Activated T-cell treated with anti-CD3 and anti-CD28 coated beads for 48 hours (primary cell): ENCODE measurements at places on chromosomes 6 and 20.

DNA sequence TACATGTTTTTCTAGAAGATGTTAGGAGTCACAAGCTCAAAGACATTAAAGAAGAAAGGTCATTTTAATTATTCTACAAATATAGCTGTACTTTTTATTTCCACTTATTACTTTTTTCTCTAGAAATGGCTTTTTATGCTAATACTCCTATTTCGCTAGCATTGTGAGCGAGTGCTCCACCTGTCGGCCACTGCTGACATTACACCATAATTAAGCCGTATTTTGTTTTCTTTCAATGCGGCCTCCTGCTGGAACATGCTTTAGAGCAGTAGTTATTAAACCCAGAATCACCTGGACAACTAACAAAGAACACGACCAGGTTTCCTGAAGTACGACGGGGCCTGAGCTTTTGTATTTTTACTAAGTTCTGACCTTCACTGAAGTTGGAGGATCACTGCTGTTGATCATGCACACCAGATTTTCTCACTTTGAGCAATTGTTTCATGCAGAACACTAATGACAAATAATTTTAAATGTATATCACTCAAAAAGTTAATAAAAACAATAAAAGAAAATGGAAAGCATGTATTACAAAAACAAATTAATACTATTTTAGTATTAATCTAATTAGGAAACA lies 74.1 kb upstream of the PAK5 start:
- peak; percentile 22 for DNase-seq

DNA sequence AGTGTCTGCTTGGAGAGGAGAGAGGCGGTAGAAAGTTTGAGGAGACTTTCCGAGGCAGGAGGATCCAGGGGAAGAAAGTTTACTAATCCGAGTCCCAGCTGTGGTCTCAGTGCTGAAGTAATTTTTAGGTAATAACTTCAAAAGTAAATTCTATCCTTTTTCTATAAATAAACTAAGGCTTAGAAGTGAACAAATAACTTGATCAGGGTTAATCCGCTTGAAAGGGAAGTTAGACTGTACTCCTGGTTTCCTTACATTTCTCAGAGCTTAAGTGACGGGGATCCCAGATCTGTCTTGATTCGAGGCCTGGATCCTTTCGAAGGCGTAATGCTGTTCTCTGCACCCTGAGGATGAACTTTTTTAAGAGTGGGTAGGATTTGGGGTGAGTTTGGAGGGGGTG lies 2.6 kb downstream of the STK35 start:
- DNase-seq: no peak

GRCh38 chr6:42746463-42747391 lies 824 bp upstream of the TBCC start:
- peak; percentile 82 for DNase-seq

DNA sequence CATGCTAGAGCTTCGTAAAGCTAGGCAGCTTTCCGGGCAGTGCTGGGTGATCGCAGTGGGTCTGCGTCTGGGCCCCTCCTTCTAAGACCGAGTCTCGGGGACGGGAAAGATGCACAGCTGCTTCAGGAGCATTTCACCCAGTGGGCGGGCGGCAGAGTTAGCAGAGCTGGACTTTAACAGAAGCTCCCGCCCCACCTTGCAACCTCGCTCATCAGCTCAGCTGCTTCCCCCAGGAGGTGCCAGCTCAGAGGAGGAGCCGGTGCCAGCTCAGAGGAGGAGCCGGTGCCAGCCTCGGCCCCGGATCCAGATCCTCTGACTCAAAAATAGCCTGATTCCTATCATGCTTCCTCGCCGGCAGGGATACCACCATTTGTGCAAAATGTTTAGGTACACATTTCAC lies 94.5 kb upstream of the RPS6KA2 start:
- no peak for DNase-seq

- no peak for DNase-seq
Measured at GRCh38 chr6:44522871-44523270, 135.4 kb downstream of the CDC5L start.

- no peak for DNase-seq
Measured at GRCh38 chr6:160030103-160030502, 61.2 kb downstream of the IGF2R start.

- DNase-seq: no peak
Measured at GRCh38 chr20:4190792-4191519, 175.6 kb upstream of the RNF24 start.

- DNase-seq: no peak
Measured at GRCh38 chr6:46586906-46587305, 65.7 kb downstream of the CYP39A1 start.

- DNase-seq: no peak
Measured at GRCh38 chr6:48027704-48028435, 83.1 kb downstream of the PTCHD4 start.

DNA sequence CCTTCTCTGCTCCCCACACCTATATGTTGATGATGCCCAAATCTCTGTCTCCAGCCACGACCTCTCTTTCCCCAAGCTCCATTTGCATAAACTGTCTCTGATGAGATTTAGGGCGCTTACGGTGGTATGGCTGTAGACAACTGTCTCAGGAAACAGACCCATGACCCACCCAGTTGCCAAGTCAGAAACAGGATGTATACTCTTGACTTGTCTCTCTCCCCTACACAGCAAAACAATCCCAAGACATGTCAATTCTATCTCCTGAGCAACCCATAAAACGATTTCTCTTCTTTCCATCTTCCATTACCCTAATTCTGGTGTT lies 13.9 kb downstream of the GNL1 start:
- no peak for DNase-seq

- DNase-seq: no peak
Measured at GRCh38 chr6:122747573-122747972, 31.9 kb upstream of the FABP7 start.

DNA sequence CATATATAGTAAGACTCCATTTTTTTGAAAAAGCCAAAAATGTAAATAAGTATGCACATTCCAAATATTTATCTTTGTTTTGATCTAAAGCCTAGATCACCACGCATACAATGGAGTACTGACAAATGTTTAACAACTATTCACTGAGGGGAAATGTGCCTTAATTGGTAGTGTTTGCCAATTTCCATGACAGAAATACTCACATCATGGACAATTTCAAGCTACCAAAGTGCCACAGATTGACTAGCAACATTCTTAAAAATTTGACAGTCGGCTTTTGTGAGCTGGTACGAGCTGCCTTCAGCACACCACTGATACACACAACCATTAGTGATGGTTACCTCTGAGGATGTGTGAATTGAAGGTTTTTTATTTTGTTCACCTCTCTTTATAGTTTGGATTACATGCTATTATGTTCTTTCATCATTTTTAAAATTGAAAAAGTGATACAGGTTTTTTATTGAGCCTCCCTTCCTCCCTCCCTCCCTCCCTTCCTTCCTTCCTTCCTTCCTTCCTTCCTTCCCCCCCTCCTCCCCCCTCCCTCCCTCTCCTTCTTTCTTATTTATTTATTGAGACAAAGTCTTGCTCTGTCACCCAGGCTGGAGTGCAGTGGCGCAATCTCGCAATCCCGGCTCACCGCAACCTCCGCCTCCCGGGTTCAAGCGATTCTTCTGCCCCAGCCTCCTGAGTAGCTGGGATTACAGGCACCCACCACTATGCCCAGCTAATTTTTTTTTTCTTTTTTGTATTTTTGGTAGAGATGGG lies 19.2 kb downstream of the SMPDL3A start:
- no peak for DNase-seq

DNA sequence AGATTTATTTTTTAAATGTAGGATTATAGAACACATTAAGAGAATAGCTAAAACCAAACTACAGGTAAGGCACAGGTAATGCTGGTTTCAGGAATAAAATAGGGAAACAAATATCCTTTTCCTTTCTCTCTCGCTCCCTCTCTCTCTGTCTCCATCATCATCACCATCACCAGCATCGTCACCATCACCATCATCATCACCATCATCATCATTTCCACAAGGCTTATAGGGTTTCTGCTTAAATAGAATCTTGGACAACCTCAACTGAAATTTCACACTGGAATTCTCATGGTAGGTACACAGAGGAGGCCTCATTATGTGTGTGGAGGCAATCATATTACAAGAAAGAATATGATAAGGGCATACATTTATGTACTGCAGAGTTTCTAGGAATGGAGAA lies 823.6 kb downstream of the MAFB start:
- no peak for DNase-seq

DNA sequence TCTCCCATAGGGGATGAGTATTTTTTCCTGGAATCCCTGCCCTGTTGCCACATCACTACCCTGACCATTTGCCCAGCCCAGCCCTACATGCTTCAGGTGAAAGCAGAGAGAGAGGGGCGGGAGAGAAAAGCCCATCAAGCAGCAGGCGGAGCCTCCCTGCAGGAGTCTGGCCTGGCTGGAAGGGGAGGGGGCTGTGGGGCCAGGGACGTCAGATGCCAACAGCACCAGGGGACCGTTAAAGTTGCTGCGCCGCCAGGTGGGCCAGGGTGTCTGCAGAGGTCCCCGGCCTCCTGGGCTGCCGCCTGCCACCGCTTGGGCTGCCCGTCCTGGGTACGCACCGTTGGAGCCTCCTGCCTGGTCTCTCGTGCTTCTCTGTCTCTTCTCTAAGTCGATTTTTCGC lies 757 bp upstream of the R3HDML start:
- no peak for DNase-seq

DNA sequence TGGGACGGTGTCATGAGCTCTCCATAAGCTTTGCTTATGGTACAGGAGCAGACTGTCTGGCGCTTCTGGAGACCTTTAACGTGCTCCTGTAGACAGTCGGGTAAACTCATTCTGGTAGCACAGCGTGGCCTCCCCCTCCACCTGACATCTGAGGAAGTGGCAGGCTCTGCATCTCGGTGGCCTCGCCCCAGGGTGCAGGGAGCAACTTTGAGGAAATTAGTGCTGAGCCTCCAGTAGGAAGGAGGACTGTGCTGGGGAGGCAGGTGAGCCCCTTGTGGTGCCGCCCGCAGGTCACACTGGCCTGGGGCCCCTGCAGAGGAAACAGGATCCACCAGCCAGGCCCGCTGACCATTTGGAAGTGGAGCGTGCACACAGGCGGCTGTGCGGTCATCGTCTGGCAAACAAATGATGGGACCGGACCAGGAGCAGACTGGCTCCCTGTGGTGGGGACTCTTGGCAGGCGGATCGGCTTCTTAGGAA lies 57.9 kb downstream of the SYNJ2 start:
- no peak for DNase-seq

DNA sequence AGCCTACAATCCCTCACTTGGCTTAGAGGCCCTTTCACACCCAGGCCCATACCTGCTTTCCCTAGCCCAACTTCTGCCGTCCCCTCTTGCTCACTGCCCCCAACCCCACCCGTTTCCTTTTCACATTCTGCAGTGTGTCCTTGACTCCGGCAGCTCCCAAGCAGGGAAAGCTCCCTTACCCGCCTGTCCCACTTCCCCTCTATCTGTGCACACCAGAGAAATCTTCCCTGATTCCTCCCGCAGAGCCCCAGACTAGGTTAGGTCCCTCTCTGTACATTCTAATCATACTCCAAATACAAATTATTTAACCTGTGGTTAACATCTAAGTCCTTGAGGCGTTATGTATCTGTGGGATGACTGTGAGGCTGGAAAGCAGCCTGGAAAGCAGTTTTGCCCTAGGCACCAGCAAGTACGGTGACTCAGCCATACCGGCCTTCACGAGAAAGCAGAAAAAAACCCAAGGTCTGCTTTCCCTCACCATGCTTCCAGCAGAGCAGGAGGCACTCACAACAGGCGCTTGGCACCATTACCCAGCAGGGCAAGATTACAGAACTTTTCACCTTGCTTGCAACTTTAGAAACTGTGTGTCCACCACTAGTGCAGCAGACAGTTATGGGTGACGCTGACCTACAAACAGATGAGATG lies 22.3 kb downstream of the ELOVL5 start:
- no peak for DNase-seq

- no peak for DNase-seq
Measured at GRCh38 chr6:154537511-154538325, 27.2 kb upstream of the CNKSR3 start.

GRCh38 chr6:121222656-121223055 lies 111.6 kb downstream of the TBC1D32 start:
- no peak for DNase-seq

DNA sequence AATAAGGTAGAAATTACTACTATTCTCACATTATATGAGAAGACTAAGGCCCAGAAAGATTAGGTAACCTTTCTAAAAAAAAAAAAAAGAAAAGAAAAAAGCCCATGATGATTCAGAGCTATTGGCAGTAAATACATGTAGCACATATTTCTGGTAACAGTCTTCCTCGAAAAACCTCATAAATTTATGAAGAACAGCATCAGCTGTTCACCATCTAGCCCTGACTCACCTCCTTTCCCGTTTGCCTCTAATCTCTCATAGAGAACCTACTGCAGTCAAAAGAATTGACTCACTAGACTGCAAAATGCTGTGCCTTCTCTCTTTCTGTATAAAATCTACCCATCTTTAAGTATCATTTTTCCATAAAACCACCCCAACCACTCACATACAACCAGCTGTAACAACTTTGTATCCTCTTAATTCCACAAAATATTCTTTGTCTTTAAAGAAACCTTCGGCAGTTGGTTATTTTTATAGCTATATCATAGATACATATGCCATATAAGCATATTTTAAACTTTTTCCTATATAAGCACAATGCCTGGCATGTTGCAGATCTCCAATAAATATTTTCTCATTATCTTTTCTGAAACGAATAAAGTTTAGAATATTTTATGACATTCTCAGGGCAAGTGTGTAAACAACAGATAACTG lies 152.7 kb upstream of the ENPP5 start:
- DNase-seq: no peak

DNA sequence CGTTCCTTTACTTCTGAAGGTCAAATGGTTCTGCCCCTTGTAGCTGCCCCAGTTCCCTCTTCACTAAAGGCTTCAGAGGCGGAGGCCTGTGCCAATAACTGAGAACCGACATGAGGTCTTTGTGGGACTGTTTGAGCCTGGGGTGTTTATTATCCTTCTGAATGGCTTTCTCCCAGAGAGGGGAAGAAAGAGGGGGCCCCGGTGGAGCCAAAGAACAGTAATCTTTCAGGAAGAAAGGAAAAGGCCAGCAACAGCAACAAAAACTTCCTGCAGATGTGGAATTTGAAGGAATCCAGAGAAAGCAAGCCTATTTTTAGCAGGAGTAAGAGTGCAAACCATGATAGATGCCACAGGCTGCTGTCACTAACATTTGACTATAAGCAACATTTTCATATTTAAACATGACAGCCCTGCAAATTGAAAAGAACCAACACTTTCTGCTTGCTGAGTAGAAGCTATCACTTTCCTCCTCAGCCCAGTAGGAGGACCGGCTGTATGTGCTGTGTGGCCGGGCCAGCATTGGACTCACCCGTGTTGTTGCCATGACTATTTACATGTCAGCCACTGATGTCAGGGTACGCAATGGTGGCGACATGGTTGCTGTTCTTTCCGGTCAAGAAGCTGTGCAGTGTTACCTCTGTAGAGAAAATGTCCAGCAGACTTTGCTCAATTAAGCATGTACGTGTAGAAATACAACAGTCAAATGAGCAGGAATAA lies 121.3 kb downstream of the SOBP start:
- DNase-seq: no peak
